ENCODE measurements at places on chromosomes 5 and 9.
A peak's percentile ranks its signal among the peaks of the same experiment; 100 is the strongest.

DNA sequence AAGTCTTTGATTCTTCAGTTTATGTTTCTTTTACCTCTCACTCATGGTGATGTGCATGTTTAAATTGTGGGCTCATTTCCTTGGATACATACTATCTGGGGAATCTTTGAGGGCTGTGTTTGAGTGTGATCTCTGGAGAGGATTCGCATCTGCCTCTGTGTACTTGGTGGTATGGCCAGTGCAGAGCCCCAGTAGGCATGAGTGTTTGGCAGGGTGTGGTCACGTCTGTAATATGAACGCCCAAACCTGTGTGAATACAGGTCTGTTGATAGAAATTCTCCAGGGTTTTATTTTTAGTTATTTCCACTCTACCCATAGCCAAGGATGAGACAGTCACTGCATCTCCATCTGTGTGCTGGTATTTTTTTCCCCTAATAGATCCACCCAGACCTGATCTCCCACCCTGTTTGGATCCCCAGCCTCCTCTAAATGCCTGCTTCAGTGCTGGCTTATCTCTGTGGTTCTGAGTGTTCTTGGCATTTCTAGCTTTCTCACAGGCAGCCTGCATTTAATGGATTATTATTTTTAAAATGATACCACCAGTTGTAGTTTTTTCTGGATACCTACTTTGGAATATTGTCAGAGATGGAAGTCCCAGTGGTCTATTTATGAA lies 37.5 kb downstream of the TJP2 start:
- DNase-seq: no peak

DNA sequence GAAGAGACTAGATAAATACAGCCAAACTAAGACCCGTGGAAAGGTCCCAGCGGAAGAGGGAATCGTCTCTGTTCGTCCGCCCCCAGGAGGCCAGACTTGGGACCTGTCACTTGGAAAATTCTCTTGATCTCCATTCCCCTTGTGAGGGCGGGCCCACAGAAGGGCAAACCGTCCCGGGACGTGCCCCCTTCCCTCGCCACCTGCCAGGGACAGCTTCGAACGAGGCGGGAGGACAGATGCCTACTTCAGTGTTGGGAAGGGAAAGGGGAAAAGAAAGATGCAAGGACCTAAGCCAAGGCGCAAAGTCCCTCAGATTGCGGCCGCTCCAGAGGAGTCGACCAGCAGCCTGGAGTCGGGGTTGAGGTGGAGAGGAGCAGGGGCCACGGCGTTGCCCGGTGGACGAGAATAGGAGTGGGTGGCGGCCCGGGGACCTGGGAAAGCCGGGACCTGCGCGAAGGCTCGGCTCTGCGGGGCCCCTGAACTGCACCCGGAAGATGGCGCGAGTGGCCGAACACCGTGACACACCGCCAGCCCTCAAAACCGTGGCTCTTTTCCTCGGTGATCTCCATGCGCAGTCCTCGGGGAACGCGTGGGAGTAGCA lies 4.4 kb upstream of the EBF1 start:
- peak; percentile 87 for DNase-seq

GRCh38 chr5:10453545-10453944 lies 11.9 kb downstream of the ROPN1L start:
- DNase-seq: peak; percentile 32

DNA sequence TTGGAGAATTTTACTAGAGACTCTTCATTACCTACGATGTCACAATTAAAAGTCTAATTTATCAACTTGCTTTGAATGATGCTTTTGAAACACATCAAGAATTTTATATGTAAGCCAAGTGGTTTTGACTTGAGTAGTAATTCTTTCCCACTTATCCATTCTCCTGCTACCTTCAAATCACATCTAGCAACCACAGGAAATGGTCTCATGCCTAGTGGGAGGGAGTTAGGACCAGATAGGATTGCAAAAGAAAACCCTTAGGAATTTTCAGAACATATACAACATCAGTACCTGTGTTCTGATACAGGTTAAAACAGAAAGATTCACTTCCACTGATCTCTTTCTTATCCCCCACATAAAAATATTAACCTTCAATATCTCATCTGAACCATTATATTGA lies 260.4 kb downstream of the CWC27 start:
- DNase-seq: no peak

- DNase-seq: no peak
Observed at GRCh38 chr5:160747987-160748386, 104.0 kb downstream of the ATP10B start.

DNA sequence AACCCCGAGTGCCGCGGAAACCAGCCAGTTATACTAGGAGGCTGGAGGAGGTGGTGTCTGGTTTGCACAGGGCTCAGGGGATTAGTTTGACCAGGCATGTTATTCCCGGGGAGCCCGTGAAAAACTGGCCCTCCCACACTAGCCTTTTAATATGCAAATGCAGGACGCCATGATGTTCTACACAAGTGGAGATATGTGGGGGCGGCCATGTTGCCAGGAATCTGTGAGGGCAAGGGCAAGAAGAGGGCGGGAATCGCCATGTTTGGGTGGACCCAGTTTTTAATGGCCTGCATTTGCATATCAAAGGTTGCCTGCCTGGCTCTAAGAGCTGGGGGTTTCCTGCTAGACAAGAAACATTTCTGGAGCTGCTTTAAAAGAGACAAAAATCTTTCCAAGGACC lies 940.7 kb downstream of the CDH18 start:
- peak; percentile 84 for DNase-seq

DNA sequence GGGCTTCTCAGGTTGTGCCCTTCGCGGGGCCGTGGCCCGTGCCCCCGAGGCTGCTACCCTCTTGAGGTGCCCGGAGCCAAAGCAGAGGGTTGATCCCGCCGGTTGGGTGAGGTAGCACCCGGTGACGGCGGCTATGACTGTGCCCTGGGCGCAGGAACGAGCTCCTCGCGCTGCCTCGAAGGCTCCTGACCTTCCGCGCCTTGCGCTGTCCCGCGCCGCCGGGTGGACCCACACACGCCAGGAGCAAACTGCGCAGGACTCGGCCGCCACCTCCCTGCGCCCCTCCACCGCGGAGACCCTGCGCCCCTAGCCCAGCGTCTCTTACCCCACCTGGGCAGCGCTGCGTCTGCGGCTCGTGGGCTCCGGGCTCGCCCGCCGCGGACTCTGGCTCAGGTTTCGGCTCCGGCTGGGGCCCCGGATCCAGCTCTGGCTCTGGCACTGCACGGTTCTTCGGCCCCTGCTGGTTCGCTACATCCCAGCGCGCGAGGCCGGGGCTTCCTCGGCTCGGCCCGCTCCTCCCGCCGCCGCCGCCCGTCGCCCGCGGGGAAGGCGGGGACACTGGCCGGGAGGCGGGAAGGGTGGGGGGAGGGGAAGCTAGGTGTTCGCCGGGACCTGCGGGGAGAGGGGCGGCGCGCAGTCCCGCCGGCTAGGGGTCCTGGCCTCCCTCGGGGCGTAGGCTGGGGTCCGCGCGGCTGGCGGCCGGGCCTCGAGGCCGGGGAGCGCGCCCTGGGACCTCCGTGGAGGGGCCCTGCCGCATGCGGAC lies 5.4 kb upstream of the PITX1 start:
- peak; percentile 82 for DNase-seq

DNA sequence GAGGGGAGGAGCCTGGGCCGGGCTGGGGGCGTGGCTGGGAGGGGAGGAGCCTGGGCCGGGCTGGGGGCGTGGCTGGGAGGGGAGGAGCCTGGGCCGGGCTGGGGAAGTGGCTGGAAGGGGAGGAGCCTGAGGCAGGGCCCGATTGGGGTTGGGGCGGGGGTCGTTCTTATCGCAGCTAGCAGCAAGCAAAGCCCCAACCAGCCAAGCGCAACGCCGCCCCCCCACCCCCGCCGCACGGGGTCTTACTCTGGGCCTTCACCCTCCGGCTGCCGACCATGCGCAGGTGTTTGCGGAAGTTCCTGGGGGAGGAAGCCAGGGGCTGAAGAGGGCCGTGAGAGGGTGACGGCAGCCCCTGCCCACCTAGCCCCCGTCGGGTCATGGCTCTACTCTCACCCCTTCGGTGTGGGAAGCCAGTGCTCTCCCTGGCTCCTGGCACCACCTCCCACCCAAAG lies 5.0 kb downstream of the NSMF start:
- peak; percentile 90 for DNase-seq

- DNase-seq: no peak
Observed at GRCh38 chr5:168685566-168685965, 106.4 kb upstream of the PANK3 start.

DNA sequence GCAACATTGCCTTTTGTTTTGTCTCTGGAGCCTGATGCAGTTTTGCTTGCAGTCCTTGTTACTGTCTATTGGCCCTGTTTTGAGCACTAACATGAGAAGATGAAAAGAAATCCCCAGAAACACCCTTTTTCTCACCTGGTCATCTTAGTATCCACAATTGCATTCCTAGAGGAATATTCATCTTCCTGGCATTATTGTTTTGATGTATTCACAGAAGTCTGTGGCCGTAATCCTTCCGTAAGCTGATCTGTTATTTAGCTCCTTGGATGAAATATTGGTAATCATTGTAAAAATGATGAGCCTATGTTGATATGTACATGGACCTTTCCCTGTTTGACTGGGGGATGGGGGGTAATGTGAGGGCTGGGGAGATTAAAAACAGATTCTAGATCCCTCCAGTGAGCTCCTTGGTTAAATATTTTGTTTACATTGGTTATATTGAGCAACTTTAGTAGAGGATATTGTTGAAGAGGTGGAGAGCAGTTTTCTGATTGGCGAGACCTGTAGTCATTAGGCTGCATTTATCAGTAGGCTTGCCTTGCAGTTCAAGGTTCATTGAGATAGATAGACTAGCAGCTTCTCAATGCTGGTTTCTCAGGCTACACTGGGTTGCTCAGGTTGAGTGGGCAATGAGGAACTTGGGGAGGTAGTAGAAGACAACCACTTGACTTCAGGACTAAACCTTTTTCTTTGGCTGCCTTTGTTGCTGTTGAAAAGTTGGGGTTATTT lies 117.5 kb downstream of the MACIR start:
- DNase-seq: no peak

DNA sequence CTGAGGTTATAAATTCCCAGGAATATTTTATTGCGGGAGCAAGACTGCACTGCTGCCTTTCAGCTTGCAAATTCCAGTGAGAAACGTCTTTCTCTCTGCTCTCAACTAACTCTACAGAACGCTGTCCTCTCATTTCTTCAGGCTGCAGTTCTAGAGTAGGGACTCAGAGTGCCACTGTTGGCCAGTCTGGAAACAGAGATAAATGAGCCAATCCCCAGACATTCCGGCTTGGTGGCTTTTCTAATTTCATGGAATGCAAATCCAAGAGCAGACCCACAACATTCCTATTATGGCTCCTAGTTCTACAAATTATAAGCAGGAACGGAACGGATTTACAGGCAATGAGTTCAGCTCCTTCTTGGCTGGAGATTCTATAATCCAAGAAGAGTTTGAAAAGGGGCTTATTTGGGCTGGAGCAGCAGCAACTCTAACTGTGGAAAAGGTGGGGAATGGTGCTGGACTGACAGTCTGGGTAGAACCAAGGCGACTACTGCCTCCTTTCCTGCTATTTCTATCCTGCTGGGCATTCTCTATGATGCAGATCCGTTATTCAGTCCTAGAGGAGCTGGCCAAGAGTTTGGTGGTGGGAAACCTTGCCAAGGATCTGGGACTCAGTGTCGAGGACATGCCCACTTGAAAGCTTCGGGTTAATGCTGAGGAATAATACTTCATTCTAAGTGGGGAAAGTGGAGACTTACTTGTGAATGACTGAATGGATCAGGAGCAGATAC lies 9.3 kb downstream of the PCDHGA12 start:
- no peak for DNase-seq

DNA sequence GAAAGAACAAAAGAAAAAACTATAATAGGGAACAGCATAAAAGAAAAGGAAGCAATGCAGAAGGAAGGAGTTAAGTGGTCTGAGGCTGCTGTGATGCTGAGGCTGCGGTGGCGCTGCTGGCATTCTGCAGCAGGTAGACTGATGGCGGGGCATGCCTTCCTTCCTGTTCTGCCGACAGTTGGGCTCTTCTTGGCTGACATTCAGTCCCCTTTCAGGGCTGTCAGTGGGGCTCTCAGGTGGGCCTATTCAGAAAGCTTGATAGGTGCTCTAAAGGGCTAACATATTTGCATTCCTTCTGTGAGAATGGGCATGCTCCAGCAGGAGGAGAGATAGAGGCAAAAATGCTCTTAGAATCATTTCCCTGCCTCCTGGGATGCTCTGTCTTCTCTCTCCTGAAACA lies 5.1 kb upstream of the CLINT1 start:
- peak; percentile 71 for DNase-seq

- DNase-seq: peak; percentile 36
Observed at GRCh38 chr5:400282-401145, 42.5 kb upstream of the EXOC3 start.

GRCh38 chr9:13457795-13458194 lies 178.3 kb upstream of the MPDZ start:
- DNase-seq: no peak

DNA sequence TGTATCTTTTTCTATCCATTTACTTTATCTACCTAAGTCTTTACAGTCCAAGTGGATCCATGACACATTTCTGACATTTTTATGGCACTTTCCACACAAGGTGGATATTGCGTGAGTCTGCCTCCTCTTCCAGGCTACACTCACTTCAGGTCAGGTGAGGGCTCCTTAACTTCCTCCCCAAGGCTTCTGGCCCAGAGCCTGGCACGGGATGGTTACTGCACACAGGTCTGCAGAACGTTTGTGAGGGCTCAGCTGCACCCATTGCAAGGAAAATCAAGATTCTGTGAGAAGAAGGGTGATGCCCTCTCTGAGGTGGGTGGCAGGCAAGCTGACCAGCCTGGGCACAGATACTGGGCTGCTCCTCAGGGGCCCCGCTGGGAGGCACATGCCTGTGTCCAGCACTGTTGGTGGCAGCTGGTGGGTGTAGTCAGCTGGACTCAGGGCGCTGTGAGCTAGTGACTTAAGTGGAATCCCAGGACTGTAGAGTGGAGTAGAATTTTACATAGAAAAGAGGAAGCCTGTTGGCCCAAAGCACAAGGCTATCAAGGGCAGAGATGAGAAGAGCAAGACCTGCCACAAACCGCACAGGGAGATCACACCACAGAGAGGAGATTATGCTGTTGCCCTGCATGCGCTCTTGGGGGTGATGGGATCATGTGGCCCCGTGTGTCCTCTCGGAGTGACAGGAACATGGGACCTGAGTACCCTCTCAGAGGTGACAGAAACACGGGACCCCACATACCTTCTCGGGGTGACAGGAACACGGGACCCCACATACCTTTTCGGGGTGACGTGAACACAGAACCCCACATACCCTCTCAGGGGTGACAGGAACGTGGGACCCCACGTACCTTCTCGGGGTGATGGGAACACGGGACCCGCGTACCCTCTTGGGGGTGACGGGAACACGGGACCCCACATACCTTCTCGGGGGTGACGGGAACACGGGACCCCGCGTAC lies 21.3 kb downstream of the AHRR start:
- DNase-seq: no peak

GRCh38 chr5:125180231-125180829 lies 433.9 kb upstream of the ZNF608 start:
- DNase-seq: no peak

GRCh38 chr5:150783422-150783928 lies 4.9 kb downstream of the SMIM3 start:
- peak; percentile 80 for DNase-seq

GRCh38 chr5:16926417-16926816 lies 9.7 kb downstream of the MYO10 start:
- DNase-seq: no peak

All from endodermal cell (in vitro differentiated cells).